Stimulated activated CD4-positive, alpha-beta T cell treated with anti-CD3 and anti-CD28 coated beads, Interleukin-2, amount 100 ng/mL, for 48 hours (primary cell): ENCODE measurements at places on chromosomes 13 and 19.

GRCh38 chr19:2478278-2478755, 2.4 kb downstream of the GADD45B start:
- DNase-seq = no peak

GRCh38 chr13:53189162-53189561, 160.5 kb downstream of the OLFM4 start:
- DNase-seq = no peak

DNA sequence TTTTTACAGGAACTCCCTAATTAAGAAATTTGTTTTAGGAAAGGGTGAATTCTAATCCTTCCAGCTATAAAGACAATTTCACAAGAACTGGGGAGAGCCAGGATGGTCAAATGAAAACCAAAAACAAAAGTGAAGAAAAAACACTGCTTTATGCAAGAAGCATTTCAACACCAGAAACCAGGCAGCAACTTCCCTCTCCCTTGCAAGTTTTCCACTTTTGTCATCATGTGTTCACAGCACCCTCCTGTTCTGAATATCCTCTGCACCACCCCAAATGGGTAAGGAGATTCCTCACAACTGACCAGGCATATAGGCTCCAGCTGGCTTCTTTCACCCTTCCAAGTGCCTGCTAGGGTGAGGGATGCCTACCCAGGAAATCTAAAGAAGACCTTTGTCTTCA, 328.1 kb downstream of the TBC1D4 start:
- no peak for DNase-seq

- DNase-seq = no peak
These were observed 44.2 kb downstream of the SERTM1 start for GRCh38 chr13:36717966-36718545.

DNA sequence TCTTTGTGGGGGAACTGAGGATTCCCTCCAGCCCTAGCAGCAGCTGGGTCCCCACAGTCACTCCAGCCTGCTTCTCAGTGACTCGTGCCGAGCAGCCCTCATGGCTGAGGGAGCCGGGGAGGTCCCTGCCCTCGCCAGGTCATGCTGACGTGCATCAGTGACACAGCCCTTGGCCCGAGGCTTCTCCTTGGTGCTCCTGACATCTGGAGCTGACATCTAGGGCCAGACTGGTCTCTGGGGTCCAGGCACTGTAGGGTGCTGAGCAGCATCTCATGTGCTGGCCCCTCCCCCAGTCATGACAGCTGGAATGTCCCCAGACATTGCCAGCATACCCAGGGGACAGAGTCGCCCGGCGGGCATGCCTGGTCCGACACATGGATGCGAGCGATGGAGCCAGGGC, 14.4 kb downstream of the COMP start:
- DNase-seq = no peak

- no peak for DNase-seq
These were observed 207.8 kb downstream of the FOXO1 start for GRCh38 chr13:40458720-40458990.

GRCh38 chr13:75400775-75401174, 81.2 kb downstream of the TBC1D4 start:
- no peak for DNase-seq

- DNase-seq = peak; percentile 89
These were observed at the start of gene RFC3 for GRCh38 chr13:33817901-33818706. Gene RFC3 (plus strand): TSS chr13:33818149. CDS start chr13:33818179, 30 bp downstream.

DNA sequence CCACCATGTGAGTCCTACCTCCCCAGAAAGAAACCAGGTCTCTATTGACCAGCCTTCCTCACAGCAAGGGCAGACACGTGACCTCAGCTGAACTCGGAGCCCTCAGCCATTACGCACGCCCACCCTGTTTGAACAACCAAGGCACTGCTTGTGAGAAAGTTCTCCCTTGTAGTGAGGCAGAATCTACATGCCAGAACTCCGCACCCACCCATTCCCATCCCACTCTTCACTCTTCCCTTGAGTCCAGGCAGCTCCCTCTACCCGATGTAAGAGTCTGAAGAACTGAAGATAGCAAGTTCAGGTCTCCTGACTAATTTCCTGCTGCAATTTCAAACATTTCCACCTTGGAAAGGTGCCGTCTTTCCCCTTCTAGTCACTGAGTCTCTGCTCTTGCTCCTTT, 6.4 kb downstream of the NOVA2 start:
- DNase-seq = no peak

GRCh38 chr13:72889495-72889894, 107.6 kb downstream of the PIBF1 start:
- DNase-seq = no peak

- no peak for DNase-seq
These were observed 252.1 kb downstream of the RFC3 start for GRCh38 chr13:34070006-34070405.

DNA sequence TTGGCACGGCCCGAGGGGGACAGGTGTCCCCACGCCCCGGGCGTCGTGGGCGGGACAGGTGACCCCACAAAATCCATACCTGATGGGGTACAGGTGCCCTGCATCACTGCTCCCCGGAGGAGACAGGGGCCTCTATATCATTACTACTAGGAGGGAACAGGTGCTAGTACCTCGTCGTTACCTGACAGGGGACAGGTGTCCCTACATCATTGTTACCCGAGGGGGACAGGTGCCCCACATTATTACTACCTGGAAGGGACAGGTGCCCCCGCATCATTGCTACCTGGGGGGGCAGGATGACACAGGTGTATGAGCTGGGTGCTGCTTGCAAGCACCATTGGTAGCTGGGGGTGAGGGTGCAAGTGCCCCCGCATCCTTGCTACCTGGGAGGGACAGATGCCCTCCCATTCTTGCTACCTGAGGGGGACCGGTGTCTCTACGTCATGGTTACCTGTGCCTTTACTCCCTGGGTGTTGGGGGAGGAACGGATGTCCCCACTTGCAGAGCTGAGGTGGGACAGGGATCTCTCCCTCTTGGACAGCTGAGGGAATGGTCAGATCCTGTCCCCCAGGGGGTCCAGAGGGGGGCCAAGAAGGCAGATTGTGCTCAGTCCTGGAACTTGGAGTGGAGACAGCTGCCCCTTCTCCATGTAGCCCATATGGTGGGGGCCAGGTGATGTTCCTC, 620 bp downstream of the CRTC1 start:
- DNase-seq = no peak

DNA sequence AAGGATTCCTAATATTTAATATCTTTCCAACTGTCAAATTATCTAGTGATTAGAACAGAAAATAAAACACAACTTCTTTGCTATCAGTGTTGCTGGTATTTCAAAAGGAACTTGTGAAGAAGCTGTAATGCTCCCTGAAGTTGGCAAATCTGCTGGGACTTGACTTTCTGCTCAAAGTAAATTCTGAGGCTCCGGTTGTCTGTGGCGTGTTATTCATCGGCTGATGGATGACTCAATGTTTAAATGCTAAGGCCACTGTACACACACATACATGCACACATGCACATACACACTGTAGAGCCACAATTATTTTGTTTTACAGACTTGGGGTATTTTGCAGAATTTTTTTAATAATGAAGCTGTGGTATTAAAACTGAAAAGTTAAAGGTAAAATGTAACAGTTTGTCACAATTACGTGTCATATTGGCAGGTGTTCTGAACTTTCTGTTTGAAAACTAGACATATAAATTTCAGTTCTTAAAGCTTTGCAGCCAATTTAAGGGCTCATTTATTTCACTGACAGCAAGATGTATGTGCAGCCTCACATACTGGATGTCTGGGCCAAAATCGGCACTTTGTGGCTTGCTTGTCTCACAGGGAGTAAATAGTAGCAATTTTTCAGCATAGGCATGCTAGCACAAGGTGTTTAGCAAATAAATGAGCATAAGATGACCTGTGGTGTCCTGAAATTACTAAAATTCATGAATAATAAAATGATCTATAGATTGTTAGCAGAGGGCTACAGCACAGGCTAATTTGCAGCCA, 1691.7 kb upstream of the PCDH20 start:
- DNase-seq = no peak

GRCh38 chr13:27076421-27076820, 95.2 kb downstream of the USP12 start:
- no peak for DNase-seq

GRCh38 chr13:19759669-19760068, 23.1 kb downstream of the PSPC1 start:
- DNase-seq = no peak

DNA sequence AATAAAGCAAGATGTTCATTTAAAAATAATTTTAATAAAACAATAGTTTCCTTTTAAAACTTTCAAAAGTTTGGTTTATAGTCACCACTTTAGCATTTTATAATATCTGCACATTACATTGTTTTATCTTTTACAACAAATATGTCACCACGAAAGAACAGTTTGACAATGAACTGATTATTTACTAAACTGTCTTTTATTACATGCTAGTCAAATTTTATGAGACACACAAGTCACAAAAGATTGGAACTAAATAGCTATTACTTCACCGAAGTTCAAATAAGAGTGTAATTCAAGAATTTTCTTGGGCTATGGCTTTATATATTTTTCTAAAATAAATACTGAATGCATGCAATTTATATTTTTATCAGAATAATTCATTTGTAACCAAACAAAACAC, 57.5 kb upstream of the EEF1AKMT1 start:
- no peak for DNase-seq

DNA sequence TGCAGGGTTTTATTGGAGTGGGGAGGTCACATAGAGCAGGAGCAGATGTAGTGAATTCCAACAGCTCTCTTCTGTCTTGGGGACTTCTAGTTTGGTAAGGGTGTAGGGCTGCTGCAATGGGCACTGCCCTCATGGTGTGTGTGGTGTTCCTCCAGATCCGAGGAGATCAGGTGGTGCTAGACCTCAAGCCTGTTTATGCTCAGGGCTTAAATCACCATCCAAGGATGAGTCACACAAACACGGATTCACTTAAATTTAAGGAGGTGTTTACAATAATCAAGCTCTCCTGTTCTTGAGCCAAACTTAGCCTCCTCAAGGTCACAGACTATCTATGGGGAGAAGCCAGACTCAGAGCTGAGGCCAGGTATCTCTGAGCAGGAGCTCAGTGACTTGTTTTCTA, 23.0 kb downstream of the HS6ST3 start:
- no peak for DNase-seq

GRCh38 chr19:5129691-5130090, 160.8 kb downstream of the KDM4B start:
- no peak for DNase-seq

DNA sequence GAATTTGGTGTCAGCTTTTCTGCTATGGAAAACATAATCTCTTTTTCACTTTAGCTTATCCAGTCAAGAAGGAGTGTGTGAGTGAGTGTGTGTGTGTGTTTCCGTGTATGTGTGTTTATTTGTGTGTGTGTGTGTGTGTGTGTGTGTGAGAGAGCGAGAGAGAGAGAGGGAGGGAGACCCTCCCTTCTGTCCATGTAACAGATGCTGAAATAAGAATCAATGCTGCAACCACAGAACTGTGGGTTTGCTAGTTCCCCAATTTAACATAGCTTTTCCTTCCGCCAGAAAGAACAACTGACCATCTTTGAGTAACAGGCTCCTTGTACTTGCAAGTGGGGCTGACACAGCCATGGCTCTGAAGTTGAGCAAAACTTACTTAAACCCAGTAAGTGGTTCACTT, 5.2 kb downstream of the LCP1 start:
- DNase-seq = no peak

GRCh38 chr13:90675129-90675528, 672.4 kb upstream of the MIR17HG start:
- DNase-seq = no peak

GRCh38 chr19:28210886-28211285, 1002.1 kb downstream of the UQCRFS1 start:
- DNase-seq = no peak

DNA sequence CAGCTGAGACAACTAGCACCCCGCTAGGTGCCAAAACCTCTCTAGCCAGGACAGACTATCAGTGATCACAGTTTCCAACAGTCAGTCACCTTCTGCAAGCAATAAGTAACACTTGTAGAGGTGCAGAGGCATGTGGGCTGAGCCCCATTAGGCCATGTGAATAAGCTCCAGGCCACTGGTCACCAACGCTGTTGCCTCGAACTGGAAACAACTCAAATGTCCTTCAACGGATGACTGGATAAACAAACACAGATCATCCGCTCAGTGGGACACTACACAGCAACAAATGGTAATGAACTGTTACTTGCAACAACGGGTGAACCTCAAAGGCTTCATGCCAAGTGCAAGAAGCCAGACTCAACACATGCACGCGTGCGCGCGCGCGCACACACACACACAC, 27.5 kb upstream of the TMEM160 start:
- no peak for DNase-seq

DNA sequence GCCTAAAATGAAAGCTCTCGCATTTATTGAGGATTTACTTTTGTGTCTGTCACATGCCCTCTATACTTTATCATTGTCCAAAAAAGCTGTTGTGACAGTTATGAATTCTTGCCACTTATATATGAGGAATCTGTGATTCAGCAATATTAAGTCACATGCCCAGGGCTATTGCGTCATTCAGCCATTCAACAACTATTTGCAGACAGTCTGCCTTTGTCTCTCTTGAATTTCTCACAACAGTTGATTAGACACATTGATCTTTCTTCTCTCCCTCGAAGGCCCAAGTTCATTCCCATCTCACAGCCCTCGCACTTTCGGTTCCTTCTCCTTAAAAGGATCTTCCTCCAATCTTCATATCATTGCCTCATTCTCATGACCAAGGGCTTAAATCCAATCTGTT, 342.6 kb downstream of the MZT1 start:
- no peak for DNase-seq

DNA sequence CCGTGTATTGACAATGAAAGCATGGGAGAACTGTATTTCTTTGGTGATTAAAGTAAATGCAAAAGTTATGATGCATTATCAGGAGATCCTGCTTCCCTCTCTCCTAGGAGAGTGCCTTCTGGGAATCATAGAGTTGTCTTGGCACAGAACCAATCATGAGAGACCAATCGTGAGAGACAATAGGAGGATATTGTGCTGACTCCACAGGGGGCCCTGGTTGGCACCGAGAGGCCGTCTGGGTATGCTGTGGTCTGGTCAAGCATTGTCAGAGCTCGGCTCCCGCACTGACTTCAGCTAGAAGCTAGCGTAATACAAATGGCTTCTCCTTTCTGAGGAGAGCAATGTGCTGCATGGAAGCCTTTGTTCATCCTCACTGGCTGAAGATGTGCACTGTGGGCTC, 131.5 kb upstream of the GJB6 start:
- no peak for DNase-seq

GRCh38 chr13:24875566-24875965, 111.6 kb downstream of the RNF17 start:
- no peak for DNase-seq

- DNase-seq = no peak
These were observed 256.1 kb downstream of the DACH1 start for GRCh38 chr13:71610876-71611275.

- no peak for DNase-seq
These were observed 29.3 kb upstream of the ATP1A3 start for GRCh38 chr19:42023121-42023942.

- DNase-seq = no peak
These were observed 3.6 kb downstream of the POP4 start for GRCh38 chr19:29609636-29610035.

GRCh38 chr13:99892196-99892613, 79.4 kb downstream of the ZIC5 start:
- no peak for DNase-seq

GRCh38 chr13:73902296-73902695, 231.9 kb downstream of the KLF12 start:
- no peak for DNase-seq

GRCh38 chr19:19627621-19628500, at the start of gene LPAR2:
Gene LPAR2 (minus strand): TSS chr19:19628220. CDS start chr19:19627275, 945 bp downstream.
- DNase-seq = peak; percentile 64

- DNase-seq = no peak
These were observed 1.2 kb downstream of the USPL1 start for GRCh38 chr13:30618930-30619279.
